ENCODE measurements at places on chromosomes 5 and 9.

DNA sequence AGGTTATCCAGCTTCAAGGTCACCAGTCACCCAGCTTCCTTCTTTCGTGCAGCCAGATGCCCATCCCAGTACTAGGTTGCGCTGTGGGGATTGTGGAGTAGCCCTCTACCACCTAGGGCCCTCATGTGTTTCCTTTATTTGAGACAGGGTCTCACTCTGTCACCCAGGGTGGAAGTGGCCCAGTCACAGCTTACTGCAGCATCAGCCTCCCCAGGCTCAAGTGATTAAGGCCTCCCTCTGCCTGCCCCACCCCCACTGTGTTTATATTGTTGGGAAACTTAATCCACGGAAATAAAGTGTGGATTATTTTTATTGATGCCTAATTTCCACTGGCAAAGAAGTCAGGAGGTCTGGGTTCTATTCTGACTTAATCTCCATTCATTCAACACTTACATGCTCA, 4.3 kb downstream of the IL17B start:
- DNase-seq = no peak

DNA sequence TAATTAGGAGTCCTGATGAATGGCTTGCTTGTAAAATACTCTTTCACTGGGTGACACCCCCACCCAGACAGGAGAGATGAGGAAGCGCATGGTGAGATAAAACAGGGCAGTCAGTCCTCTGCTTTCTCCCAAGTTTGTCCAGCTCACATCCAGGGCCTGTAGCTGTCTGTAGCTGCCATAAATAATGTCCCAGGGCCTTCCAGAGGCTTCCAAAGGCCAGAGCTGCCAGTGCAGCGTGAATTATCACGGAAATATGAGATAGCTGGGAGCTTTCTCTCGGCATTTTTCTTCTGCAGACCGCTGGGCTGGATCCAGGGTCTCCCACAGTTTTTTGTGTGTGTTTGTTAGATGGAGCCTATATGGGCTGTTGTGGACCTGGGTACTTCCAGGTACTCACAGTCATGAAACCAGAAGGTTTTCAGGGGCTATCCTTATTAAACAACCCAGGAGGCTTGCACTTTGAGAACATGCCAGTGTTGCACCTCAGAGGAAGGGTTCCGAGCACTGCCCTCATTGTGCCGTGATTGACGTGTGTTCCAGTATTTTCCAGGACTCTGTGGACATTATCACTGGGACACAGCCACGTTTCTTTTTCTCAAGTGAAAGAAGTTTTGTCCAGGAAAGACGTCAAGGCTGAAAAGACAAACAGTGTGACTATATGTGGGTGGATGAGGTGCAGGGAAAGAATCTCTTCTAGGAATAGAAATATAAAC, 117.5 kb downstream of the FGF1 start:
- DNase-seq = no peak

DNA sequence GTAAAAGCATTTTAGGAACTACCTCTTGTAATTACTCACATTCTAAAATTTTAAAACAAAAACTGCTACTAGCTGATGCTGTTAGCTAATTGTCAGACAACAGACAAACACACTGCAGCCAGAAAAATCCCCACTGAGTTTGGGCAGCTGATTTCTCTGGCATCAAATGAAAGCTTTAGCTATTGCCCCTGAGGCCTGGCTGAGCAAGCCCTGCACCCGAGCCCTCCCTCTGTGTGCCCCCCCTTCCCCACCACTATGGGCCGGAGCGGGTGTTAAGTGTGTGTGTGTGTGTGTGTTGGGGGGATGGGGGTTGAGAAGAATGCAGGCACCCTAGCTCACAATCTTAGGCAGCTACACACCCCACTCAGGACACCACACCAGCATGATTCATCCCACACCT, 2.4 kb downstream of the NEUROG1 start:
- DNase-seq = no peak

DNA sequence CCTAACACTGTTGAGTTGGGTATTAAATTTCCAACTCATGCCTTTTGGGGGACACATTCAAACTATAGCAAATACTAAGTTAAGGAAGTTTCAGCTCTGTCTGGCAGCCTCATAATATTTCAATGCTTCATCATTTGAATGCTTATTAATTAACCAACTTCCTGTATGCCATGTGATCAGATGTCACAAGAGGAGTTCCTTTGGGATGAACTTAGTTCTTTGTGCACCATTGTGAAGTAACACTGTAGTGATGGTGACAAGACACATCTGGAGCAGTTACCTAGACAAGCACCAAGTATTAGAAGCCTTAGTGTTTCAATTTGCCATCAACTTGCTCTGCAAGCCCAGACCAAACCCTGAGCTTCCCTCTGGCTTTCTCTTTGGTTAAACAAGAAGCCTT, 90.7 kb upstream of the IL12B start:
- DNase-seq = no peak

- DNase-seq = no peak
Observed at GRCh38 chr9:84542554-84542953, 127.0 kb upstream of the NTRK2 start.

Data from activated gamma-delta T cell (primary cell).